SK-N-SH (cell line): ENCODE measurements at places on chromosomes 7 and 10.
A peak's percentile ranks its signal among the peaks of the same experiment; 100 is the strongest.

DNA sequence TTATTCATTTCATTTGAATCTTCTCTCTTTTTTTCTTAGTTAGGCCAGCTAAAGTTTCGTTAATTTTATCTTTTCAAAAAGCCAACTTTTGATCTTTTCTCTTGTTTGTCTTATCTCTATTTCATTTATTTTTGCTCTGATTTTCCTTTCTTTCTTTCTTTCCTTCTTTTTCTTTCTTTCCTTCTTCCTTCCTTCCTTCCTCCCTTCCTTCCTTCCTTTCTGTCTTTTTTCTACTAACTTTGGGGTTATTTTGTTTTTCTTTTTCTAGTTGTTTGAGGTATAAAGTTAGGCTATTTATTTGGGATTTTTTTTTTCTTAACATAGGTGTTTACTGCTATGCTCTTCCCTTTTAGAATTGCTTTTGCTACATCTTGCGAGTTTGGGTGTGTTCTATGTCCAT is 13.2 kb upstream of the ASB15 start:
- DNase-seq = no peak

DNA sequence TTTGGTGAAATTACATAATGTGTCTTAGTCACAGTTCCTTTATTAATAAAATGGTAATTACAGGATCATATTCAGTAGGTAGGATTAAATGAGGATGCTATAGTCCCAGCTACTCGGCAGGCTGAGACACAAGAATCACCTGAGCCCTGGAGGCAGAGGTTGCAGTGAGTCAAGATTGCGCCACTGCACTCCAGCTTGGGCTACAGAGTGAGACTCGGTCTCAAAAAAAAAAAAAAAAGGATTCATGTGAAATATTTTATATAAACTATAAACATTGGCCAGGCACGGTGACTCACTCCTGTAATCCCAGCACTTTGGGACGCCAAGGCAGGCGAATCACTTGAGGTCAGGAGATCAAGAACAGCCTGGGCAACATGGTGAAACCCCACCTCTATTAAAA is 197.9 kb downstream of the IMMP2L start:
- DNase-seq = no peak

DNA sequence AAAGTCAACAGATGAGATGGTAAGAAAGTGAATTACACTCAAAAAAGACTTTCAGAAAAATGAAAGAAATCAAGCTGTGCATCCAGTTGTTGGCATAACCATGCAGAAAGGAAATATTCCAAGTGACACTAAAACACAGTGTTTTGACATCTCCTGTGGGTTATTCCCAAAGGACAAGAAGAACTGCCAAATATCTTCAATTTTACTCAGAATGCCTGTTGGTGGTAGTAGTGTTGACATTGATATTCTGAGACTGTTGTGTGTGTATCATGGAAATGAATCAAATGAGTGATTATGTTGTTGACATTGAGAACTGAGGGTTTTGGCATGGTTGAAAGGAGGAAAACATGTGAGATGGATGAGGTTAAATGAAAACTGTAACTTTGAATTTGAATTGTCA is 196.9 kb downstream of the SH2D4B start:
- no peak for DNase-seq

DNA sequence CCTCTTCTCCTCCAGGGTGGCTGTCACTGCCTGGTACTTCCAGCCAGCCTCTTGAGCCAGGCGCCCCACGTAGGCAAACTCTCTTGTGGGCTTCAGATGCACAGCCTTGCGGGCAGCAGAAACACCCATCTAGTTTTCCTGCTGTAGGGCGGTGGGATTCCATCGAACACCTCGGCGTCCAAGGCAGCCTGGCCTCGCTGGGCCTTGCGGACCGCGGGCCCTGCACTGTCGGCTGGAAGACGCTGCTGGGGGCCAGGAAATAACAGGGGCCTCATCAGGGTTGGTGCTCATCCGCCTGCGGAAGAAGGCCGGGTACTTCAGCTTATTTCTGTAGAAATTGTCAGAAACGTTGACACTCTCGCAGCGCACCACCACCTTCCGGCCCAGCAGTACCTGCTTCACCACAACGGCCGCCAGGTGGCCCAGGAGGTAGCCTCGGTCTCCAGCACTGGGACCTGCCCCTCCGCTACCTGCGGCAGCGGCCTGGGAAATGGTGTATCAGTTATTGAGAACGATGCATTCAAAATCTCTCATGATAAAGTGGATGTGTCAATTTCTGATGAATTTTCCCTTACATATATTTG is 61.1 kb downstream of the WDFY4 start:
- DNase-seq = no peak

- DNase-seq = no peak
Observed at GRCh38 chr10:92045641-92046106, 122.1 kb downstream of the BTAF1 start.

DNA sequence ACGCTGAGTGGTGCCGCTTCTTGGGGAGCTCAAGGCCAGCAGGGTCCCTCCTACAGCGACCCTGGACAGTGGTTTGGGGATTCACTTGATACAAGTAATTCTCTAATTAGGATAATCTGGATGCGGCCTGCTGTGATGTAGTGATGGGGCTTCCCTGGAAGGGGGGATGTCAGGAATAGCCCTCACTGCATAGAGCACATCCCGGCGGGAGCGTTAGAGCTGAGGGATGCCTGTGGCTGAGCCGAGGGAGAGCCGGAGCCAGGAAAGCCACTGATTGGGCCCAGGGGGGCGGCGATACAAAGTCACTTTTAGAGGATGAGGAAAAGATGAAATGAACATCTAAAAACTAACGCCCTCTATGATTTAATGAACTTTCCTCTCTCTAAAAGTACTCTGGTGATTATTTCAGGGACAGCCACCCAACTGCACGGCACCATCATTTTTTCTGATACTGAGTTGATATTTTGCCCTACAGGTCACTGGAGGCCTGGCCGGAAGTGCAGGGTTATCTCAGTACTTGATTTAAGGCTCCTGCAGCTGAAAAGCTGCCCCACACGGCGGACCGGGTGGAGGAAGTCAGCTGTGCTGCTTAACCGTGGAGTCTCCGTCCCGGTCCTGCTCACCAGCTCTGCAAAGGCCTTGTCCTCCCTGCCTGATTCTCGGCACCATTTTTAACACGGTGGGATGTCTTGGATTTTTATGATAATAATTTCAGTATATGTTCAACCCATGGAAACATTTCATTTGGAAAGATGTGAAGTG is 518.8 kb downstream of the DNAJB6 start:
- peak; percentile 57 for DNase-seq

DNA sequence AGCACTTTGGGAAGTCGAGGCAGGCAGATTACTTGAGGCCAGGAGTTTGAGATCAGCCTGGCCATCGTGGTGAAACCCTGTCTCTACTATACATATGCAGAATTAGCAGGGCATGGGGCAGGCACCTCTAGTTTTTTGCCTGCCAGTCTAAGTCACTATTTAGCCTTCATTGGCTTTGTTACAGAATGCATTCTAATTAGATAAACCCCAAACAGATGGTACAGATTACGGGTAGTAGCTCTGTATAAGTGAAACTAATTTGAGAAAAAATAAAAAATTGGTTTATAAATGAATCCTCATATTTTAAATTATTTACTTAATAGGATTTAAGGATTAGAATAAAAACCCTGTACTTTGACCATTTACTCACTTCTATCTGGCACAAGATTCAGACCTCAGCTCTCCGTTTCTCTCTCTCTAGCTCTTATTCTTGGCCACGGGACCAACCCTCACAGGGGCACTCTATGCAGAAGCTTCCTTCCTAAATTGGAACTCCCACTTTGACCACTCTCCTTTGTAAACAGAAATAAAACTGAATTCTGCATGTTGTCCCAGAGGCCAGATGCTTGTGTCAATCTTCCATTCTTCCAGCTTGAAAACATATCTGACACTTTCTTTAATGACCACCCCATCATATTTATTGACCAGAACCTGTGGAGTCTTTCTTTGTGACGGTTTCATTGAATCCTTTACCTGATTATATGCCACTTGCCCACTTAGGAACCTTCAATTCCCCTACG is 26.8 kb downstream of the BET1 start:
- DNase-seq = no peak

- DNase-seq = no peak
Observed at GRCh38 chr7:129835569-129835968, 117.2 kb downstream of the UBE2H start.

DNA sequence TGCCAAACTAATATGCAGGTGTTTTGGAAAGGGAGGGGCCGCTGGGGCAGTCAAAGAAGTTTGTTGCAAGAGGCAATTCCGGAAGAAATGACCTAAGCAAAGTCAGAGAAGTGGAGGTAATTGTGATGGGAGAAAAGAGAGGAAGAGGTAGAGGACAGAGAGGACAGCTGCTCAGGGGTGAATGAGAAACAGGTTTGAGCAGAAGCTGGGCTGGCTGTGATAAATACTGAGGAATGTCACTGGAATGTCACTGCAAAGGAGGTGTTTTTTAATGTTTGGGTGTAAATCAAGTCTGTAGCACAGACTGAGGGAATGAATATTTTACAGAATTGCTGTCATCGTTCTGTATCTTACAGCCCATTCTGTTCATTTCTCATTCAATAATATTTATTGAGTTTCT is 207.2 kb downstream of the DPP6 start:
- DNase-seq = no peak

DNA sequence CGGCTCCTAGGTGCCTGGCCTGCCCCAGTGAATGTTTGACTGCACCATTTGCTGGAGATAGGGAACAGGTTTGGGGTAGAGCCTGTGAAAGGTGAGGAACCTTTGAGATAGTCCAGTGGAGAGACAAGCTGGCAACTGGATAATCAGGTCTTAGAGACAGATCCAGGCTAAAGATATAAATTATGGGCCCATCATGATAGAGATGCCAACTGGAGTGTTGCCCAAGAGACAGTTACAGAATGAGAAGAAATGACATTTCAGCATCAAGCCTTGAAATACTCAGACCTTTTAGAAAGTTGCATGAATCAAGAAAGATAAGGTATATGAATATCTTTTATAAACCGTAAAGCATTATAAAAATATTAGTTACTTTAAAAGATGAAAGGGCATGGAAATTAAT is 27.1 kb downstream of the CREB3L2 start:
- no peak for DNase-seq

GRCh38 chr7:17437586-17437985 is 139.1 kb downstream of the AHR start:
- DNase-seq = no peak

GRCh38 chr7:2516194-2516555 is 3.4 kb upstream of the LFNG start:
- DNase-seq = no peak

DNA sequence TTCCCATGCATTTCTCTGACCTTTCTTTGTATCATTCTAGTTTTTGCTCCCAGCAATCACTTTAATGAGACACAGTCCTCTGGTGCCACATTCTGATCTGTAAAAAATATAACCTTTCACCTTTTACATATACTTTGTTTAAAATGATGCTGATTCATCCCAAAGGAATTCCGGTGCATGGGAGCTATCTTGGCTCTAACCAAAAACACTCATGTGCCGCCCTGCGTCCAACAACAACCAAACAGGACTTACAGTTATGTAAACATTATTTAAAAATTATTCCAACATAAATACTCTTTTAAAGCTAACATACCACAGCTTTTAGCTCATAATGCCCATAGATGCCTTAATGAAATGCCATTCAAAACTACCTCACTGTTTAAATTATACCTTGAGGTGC is 7.7 kb upstream of the OPALIN start:
- no peak for DNase-seq

- no peak for DNase-seq
Observed at GRCh38 chr7:44547536-44548231, 6.6 kb upstream of the NPC1L1 start.

GRCh38 chr10:33715303-33715975 is 381.0 kb upstream of the NRP1 start:
- DNase-seq = no peak

DNA sequence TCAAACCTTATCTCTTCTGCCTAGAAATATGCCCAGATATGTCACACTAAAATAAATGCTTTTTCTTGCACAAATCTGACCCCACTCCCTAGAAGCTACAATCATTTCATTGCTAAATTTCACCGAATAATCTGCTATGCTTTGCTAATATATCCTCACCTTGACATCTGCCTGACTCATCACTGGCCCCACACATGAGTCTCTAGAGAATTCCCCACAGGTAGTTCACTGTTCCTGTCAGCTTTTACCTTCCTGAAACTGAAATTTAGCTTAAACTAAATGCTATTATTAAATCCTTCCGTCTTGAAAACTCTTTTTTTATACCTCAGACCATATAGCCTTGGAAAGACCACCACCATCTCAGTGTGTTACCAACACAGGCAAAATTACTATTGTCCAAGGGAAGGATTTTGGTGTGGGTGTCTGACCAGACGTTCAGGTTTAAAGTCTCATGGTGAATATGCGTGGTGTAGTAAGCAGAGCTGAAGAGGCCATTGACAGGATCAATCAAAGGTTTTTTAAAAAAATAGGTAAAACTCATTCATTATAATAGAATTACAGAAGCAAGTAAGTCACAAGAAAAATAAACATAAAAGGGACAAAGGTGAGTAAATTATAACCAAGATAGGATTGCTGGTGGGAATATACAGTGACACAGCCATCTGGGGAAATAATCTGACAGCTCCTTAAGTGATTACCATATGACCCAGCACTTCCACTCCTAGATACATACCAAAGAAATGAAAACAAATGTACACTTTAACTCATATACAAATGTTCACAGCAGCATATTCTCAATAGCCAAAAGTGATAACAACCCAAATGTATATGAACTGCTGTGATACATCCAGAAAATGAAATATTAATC is 173.5 kb downstream of the KMT2E start:
- no peak for DNase-seq

- no peak for DNase-seq
Observed at GRCh38 chr10:63133821-63134557, 861 bp downstream of the NRBF2 start.

DNA sequence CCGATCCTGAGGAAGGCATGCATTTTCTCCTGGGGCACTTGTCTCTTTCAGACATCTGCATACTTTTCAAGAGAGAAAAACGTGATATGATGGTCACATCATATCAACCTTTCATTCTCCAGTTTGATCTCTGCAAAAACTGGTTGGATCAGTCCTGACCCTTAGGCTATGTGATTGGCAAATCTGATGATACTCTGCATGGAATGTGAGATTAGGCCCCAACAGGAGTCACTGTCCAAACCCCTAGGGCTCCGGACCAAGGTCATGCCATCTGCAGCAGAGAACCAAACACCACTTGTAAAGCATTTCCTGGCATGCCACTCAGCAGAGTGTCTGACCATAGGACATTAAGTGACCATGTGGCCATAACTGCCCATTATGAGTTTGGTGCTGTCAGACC is 8.6 kb downstream of the GCK start:
- no peak for DNase-seq

DNA sequence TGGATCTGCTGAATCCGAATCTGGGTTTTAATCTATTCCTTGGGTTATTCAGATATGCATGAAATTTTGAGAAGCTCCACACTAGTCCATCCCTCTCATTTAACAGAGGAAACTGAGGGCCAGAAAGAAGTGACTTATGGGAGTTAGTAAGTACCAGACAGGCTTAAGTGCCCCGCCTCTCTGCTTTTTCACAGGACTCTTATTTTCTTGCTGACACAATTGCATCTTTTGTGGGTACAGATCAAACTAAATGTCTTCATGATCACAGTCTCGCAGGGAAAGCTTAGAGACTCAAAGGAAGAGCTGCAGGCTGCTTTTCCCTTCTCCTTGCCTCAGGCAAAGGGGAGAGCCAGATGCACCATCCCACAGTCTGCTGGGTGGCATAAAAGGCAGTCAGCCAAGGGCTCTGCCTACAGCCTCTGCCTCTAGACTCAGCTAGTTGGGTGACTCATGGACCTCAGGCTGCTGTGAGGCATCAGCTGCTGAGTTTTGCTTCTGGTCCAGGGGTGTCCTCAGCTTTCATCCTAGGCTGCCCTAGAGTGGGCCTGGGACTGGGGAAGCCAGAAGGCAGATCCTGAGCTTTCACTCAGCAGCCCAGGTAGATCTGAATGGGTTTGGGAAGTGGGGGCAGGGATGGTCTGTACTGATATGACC is 11.6 kb downstream of the GOLGA7B start:
- DNase-seq = peak; percentile 47
